Activated naive CD4-positive, alpha-beta T cell treated with Interleukin-2 at 50 U/mL for 16 hours (primary cell): ENCODE measurements at places on chromosomes 5 and 9.
A peak's percentile ranks its signal among the peaks of the same experiment; 100 is the strongest.

DNA sequence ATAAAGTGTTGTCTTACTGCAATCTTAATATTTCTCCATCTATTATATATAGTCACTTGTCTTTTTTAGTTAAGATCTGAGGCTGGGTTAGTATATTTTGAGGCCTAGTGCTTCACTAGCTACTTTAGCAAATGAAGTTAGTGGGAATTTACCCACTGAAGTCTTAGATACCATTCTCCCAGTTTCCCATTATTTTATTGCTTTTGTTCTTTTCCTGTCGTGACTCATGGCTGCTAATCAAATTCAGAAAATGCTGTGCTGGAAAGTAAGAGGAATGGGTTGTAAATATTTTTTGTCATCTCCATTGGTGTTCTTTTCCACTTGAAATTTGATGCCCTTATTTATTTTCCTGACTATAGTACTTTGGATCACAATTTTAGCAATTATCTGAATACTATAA lies 14.2 kb downstream of the TCERG1 start:
- no peak for DNase-seq

- DNase-seq, result no peak
Measured at GRCh38 chr5:18270635-18271338, 636.5 kb downstream of the TAF11L14 start.

GRCh38 chr5:21701317-21701716 lies 1151.8 kb downstream of the CDH12 start:
- DNase-seq, result no peak

GRCh38 chr5:181205761-181206649 lies 1.0 kb upstream of the TRIM7 start:
- peak; percentile 36 for DNase-seq

GRCh38 chr5:157734436-157734835 lies 3.2 kb downstream of the THG1L start:
- DNase-seq, result no peak

GRCh38 chr5:53041071-53041692 lies 52.0 kb downstream of the ITGA2 start:
- DNase-seq, result no peak

DNA sequence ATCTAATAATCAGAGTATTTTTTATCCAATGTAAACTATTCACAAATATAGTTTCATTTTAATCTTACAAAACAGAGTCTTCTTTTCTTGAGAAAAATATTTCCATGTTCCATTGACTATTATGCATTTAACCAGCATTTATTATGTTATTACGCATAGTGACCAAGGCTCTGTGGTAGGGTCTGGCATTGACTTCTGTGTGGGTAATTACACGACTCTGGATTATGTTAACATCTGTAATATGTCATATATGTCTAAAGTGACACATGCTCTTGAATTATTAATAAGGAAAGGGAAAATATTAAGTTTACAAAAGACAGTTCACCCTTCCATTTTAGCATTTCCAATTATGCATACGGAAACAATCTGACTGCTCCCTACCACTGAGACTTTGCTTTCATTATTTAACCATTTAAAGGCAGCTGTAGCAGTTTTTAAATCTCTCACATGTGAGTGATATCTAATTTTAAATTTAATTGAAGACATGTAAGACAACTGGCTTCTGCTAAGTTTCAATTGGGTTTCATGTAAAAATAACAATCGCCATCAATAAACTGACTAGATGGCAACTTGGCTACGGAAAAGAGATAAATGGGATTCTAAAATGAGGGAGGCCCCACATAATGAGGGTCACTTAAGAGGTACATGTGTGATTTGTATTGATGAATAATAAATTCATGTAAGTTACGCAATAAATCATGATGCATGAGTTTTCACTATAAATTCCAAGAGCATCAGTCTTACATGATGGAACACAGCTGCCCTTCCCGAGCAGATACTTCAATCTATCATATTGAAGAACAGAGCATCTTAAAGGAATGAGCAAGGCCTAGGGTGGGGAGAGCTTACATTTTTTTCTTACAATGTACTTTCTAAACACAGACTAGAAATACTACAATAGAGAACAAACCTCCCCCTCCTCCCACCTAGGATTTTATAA lies 1056.8 kb downstream of the MAT2B start:
- DNase-seq, result no peak

DNA sequence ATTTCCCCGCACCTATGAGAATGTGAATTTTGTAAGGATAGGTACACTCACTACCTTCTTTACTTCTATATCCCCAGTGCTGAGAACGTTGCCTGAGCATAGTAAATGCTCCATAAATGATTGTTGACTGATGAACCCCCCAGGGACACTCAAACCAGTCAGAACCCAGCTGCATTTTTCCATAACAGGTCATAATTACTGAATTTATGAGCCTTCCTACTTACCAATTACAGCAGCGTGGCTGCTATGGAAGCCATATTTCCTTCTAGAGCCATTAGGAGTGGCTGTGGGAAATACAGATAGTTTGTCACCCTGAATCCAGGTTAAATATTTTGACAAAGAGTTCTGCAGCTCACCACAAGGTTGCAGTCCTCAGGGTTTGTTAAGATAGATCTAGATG lies 135.0 kb downstream of the TAF11L14 start:
- no peak for DNase-seq

GRCh38 chr5:140502834-140503233 lies 44.6 kb upstream of the EIF4EBP3 start:
- DNase-seq, result no peak

- no peak for DNase-seq
Measured at GRCh38 chr9:76526026-76526425, 67.0 kb downstream of the GCNT1 start.

- no peak for DNase-seq
Measured at GRCh38 chr9:94985649-94986048, 259.1 kb downstream of the AOPEP start.

DNA sequence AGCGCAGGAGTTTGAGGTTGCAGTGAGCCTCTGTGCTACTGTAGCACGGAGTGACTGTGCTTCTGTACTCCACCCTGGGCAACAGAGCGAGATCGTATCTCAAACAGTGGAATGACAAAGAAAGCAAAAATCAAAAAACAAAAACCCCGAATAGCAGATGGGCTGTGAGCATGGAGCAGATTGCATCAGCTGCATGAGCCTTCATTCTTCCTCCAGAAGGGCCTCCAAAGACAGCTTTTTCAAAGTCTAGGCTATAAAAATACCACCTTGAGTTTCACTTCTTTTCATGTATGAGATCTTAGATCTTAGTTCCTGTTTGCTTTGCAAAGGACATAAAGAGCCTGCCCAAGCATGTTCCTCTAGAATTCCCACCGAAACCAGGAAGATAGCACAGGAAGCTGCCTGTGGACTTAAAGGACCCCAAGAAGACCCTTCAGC lies 15.0 kb upstream of the HSPB3 start:
- DNase-seq, result no peak
